NCI-H226 (cell line): ENCODE measurements at places on chromosomes 1 and 21.
A peak's percentile ranks its signal among the peaks of the same experiment; 100 is the strongest.

DNA sequence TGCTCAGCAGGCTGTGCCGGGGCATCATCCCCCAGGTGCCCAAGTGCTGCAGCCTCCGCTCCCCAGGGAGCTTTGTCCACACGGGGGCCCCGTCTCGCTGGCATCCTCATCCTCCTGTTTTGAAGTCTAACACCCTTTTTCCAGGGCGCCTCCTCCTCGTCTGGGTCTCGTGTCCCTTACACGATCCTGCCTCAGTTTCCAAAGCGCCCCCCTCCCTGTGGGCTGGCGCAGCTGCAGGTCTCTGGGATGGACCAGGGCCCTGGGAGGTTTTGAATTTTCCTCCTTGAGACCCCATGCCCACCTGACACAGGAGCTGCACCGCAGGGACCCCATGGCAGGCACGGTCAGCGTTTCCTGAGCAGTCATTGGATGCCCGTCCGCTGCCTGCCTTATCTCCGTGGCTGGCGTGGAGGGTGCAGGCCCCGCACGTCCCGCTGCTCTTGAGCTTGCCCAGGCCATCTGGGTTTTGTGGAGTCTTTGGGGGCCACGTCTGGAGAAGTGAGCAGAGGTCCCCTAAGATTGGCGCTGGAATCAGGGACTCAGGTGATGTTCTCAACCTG is 37.4 kb upstream of the DIP2A start:
- no peak for DNase-seq

- peak; percentile 74 for DNase-seq
Observed at GRCh38 chr1:221839782-221840395, 98.0 kb upstream of the DUSP10 start.

DNA sequence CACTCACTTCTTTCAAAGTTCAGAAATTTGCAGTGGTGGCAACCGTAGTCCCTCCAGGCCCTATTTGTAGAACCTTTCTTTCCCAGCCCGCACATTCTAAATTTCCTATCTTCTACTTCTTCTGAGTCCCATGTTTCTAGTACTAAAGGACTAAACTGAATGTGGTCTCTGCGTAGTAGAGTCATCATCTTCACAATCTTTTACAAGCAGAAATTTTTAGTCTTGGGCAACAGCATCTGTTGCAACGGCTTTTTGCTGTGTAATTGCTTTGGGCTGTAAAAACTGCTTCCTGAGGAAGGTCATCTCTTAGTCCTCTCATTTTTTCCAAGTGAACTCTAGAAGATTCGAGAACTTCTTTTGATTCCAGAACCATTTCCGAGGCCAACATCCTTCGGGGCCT is 23.9 kb downstream of the VAV3 start:
- no peak for DNase-seq

- peak; percentile 45 for DNase-seq
Observed at GRCh38 chr1:81224222-81224621, 576.5 kb upstream of the ADGRL2 start.

GRCh38 chr1:19083081-19083480 is 126.6 kb upstream of the IFFO2 start:
- DNase-seq: peak; percentile 29

- peak; percentile 36 for DNase-seq
Observed at GRCh38 chr1:226708342-226708780, 30.7 kb downstream of the ITPKB start.

GRCh38 chr1:229027158-229027557 is 243.8 kb upstream of the RAB4A start:
- no peak for DNase-seq

DNA sequence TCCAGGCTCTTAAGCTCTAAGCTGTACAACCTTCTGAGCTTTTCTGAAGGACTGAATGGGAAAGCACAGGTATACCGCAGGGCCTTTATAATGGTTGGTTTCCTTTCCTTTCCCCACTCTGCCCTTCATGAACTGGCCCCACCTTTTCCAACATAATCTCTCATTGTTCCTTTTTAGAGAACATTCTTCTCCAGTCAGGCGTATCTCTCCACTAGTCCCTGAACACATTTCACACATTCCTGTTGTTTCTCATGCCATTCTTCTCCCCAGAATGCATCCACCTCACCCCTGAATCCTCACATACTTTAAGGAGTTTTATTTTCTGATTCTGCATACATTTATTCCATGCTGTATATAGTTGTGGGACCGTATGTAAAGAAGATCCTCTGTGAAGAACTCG is 41.3 kb downstream of the PGM1 start:
- peak; percentile 27 for DNase-seq

- DNase-seq: no peak
Observed at GRCh38 chr1:1208713-1209433, 2.5 kb upstream of the TNFRSF18 start.

- DNase-seq: no peak
Observed at GRCh38 chr1:9228609-9229008, 6.0 kb upstream of the H6PD start.

DNA sequence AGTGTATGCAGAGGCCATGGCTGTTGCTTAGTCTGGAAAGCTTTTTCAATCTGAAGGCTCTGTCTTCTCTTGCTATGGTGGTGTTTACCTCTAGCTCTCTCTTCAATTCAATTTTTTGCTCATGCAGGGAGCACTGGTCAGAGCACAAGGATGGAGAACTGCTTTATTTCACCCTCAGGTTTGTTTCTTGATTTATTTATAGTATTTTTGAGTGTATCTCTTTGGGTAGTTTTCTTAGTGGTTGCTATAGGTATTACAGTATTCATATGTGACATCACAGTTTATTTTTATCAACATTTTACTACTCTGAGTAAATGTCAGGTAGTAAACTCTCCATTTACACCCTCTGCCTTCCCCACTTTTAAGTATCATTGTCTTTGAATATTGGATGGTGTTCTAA is 147.9 kb downstream of the RASAL2 start:
- DNase-seq: no peak

DNA sequence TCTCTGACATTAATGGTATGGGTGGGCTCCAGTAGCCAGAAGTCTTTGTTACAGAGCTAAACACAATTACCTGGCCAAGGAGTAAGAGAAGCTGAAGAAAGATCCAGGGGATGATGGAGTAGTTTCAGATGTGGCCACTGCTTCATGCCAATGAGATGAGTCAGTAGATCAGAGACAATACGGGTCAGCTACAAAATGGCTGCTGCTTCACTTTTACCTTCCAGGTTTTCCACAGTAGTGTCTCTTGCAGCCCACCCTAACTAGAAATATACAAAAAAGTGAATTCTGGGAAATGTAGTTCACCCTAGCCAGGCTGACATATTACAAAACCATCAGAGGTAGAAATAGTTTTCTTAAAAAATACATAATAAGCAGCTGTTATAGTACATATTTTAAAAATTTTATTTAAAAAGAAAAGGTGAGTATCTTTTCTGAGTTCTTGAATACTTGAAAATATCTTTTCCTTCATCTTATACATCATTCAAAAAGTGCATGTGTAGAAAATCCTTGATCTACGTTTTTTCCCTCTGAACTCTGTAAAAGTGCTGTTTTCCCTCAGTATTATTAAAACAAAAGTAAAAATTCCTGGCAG is 36.1 kb downstream of the LRIF1 start:
- DNase-seq: peak; percentile 10

DNA sequence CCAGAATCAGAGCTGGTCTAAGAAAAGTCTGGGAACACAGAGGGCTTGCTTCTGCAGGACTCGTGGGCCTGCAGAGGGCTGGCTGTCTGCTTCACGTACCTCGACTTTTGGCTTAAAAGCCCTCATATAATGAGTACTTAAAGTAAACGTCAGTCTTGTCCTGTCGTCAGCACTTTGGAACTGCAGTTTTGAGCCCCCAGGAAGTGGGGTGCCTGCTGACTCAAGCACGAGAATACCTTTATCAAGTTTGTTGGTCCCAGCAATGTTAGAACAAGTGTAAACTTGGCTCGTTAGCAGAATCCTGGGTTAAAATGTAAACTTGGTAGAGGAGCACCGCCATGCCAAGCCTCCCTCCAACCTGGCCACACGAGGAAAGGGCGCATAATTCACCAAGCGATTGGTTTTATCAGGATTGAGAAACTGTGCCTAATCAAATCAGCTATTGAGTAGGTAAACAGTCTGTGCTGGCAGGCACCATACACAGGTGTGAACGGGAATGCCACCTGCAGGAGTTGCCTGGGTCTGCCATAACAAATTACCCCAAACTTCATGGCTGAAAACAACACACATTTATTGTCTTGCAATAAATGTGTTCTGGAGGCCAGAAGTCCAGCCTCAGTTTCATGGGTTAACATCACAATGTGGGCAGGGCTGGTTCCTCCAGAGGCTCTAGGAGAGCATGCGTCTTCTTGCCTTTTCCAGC is 45.0 kb upstream of the FHAD1 start:
- DNase-seq: no peak

GRCh38 chr1:233543338-233544255 is 70.3 kb upstream of the KCNK1 start:
- peak; percentile 91 for DNase-seq

DNA sequence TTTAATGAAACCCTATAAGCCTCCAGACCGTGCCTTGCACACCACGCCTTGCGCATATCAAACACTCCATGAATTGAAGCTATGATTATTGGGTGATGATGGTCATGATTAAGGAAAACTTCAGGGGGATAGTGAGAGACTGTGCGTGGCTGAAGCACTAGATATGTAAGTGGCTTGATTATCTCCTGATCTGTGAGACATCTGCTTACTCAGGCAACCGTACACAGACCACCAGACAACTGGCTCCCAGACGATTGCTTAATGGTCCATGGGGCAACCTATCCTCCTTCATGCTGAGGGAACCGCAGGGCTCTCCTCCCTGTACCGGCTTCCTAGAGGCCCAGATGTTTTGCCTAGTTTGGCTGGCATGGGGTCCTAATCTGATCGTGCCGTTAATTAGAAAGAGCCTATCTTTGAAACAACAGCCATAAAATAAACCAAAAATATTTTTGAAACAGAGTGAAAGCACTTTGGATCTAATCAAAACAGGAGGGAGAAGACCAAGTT is 51.6 kb downstream of the IRF2BP2 start:
- no peak for DNase-seq

GRCh38 chr21:9758888-9759287 is 762.5 kb upstream of the TPTE start:
- no peak for DNase-seq

DNA sequence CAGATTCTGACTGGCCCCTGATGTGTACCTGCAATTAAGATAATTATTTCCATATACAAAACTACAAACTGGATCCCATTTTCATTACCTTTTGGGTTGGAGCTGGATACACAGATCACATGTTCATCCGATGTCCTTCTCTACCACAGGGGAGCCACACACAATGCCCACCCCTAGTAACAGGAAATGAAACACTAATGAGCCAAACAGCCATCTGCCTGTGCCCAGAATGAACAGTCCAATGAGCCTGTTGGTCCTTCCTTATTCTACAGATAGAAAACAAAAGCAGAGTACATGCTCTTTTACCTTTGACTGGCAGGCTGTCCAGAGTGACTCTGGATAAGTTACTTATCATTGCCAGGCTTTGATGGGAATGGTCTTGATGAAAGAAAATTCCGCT is 68.6 kb downstream of the SIPA1L2 start:
- no peak for DNase-seq

- DNase-seq: no peak
Observed at GRCh38 chr1:1594602-1595260, 5.2 kb downstream of the FNDC10 start.

DNA sequence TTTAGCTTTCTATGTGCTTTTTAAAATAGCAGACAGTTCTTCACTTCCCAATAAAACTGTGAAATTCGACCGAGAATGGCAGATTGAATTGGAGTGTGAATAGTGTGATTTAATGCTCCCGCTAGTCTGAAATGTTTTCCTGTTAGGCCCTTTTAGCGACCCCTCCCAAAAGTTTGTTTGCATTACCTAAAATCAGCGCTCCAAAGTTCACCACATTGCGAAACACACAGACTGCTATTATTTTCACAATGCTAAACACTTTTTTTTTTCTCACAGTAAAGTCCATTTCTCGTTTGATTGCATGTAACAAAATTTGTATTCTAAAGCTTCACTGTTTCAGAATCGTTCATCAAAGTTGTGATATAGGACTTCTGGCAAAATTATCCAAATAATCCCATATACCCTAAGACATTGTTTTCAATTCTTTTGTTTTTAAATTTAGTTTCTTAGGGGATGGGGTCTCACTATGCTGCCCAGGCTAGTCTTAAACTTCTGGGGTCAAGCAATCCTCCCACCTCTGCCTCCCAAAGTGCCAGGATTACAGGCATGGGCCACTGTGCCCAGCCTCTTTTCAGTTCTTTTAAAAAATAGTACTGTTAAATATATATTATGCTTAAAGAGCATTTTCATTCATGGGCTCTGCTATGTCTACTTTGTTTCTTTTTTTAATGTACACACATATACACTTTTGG is 76.5 kb upstream of the USH2A start:
- DNase-seq: no peak

DNA sequence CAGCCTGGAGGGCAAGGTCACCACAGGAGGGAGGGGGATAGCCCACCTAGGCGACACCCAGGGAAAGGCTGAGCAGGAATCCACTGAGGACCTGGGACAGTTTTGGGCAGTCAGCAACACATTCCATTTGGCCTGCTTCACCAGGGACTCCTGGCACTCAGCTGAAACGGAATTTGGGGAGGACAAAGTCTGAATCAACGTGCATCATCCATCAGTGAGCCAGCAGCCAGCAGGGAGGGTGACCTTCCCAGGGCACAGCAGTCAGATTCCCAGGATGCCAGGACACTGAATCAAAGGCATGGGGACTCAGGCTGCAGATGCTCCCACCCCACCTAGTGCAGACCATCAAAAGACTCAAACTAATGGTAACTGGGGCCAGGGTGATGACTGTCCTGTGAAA is 4.6 kb downstream of the SH3BP5L start:
- DNase-seq: peak; percentile 62

- DNase-seq: no peak
Observed at GRCh38 chr1:36790191-36790590, 244.1 kb downstream of the GRIK3 start.

DNA sequence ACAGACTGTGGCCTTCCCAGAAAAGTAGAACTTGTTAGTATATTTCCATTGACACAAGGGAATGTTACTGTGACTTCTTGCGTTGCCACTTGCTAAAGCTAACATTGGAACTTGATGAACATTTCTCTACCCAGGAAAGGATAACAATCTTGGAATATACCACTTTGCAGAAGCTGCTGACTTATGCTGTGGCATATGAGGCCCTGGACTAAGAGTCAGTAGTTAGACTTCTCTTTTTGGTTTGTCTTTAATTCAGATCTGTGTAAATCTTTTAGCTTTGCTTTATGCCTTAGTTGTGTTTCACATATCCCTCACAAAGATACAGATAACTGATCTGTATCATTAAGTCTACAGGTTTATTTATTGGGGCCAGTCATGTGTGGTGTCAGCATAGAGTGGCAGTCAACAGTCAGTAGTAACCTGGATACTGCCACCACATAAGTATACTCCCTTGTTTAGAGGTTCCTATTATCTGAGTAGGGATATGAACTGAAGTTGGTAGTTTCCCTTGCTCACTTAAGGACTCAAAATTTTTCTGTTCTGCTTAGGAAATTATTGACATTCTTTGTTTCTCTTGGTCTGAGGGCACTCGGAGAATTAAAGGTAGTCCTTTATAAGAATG is 14.7 kb downstream of the RNF2 start:
- DNase-seq: no peak
